Esophagus squamous epithelium (tissue), 5 donors: ENCODE measurements at places on chromosomes 5 and 9.

DNA sequence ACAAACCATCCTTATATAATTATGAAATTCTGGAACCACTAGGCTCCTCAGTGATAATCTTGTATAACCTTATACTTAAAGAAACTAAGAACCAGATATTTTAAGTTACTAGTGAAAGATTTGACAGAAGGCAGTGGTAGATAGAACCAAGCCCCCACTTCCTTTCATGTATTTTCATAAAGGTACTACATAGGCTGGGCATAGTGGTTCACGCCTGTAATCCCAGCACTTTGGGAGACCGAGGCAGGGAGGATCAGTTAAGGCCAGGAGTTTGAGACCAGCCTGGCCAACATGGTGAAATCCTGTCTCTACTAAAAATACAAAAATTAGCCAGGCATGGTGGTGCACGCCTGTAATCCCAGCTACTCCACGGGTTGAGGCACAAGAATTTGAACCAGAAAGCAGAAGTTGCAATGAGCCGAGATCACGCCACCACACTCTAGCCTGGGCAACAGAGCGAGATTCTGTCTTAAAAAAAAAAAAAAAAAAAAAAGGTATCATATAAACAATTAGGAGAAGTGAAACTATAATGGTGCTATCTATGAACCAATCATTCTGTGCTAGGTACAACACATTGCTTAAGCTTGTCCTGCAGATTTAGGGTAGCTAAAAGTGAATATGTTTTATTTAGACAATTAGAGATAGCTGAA is 27.9 kb upstream of the DTWD2 start:
- no peak for DNase-seq

- no peak for DNase-seq
Measured at GRCh38 chr5:163506726-163507125, 1.3 kb downstream of the MAT2B start.

DNA sequence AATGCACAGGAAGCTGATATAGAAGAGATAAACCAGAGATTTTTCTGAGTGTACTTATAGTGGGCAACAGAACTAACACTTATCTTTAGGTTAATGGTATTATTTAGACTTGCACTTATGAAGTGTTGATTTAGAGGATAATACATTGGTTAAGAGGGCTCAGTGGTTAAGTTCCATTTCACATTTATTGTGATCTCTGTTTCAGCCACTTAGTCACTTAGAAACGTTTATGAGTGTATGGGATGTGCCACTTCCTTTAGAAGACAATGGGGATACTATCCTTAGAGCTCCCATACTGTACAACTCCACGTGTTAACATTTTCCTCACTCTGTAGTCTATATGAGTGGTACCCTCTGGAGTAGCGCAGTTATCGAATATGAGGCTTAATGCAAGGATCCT is 57.5 kb downstream of the PIP5K1B start:
- no peak for DNase-seq

DNA sequence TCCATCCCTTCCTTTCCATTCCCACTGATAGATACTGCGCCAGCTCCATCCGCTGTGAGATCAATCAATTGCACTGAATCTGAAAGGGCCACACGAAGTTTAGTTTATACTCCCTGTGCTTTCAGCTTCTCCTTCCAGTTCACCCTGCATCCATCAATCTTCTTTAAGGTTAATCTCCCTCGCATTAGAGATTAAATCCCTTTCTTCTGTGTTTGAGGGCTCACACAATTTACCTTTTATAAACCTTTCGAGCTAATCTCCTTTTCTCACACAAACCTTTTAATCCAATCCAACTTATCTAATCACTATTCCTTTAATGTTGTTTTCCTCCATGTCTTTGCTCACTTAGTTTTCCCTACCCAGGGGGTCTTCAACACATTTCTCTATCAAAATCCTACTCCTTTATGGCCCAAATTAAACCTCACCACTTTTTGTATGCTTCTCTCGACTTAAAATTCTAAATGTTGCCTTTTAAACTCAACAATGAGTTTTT is 64.6 kb upstream of the HAPLN1 start:
- DNase-seq = no peak
